ENCODE measurements at places on chromosomes 16 and 17. TPM values are rescaled to one million over a fixed set of nuclear protein-coding genes. Genes with fewer than 3 reads are reported as not detected.
A peak's percentile ranks its signal among the peaks of the same experiment; 100 is the strongest.

DNA sequence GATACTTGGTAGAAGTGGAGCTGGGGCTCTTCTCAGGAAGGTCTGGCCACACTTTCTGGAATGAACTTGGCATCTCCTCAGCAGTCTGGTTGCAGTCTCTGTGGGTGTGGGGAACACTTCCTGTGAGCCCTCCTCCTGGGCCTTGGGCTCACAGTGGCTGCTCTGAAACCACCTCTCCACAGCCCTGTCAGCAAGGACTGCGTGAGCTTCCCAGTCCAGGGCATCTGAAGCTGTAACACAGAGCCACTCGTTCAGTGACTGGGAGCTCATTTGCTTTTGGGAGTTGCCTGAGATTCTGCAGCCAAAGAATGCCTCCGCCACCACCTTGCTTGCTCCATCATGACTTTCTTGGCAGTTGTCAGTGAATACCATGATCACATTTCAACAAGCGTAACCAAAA is 60.0 kb downstream of the CLEC16A start:
- H3K27ac ChIP-seq, result no peak overlapping the region
- H3K4me3 ChIP-seq, result no peak overlapping the region
- H3K36me3 ChIP-seq, result peaks cover 39% of the 10 kb centered on the region
- peaks cover 46% of the 10 kb centered on the region for H3K4me1 ChIP-seq
- H3K27me3 ChIP-seq, result no peaks in the 10 kb centered on the region

DNA sequence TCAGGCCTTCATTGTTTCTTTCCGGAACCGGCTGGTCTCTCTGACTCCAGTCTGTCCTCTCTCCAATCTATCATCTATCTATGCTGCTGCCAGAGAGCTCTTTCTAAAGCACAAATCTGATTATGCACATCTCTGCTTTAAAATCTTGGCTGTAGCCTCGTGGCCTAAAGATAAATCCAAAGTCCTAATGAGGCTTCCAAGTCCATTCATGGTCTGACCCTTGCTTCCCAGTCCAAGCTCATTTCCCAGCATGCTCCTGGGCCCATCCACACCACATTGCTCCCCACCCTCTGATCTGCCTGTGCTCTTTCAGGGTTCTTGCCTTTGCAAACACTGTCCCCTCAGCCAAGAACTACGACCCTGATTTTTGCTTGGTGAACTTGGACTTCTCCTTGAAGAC is 21.5 kb upstream of the PHB1 start:
- H3K4me3 ChIP-seq, result no peak overlapping the region
- H3K27ac ChIP-seq, result no peak overlapping the region
- H3K36me3 ChIP-seq, result no peaks in the 10 kb centered on the region
- H3K27me3 ChIP-seq, result peaks cover 41% of the 10 kb centered on the region
- DNase-seq, result no peak
- H3K4me1 ChIP-seq, result no peaks in the 10 kb centered on the region

GRCh38 chr17:49132317-49132698 is 261 bp upstream of the B4GALNT2 start:
- no peak for DNase-seq
- H3K4me3 ChIP-seq, result no peak overlapping the region
- H3K27ac ChIP-seq, result no peak overlapping the region
- H3K27me3 ChIP-seq, result peaks cover 75% of the 10 kb centered on the region
- peaks cover 6% of the 10 kb centered on the region for H3K4me1 ChIP-seq
- H3K36me3 ChIP-seq, result no peaks in the 10 kb centered on the region

DNA sequence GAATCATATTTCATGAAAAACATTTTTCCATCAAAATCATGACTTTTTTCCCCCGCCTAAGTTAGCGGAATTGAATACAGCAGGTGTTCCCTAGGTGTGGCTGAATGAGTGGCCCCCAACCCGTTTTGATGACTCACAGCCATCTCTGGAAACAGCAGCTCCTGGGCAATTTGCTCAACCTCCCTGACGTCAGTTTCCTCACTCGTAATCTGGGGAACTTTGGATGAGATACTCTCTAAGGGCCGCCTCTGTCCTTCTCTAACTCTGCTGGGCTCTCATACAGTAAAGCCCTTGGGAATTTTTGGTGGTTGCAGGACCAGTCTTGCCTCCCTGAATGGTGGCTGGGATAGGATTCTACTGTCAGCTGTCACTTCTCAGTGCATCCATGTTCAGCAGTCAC is 11.6 kb upstream of the NTN1 start:
- no peak overlapping the region for H3K27ac ChIP-seq
- no peaks in the 10 kb centered on the region for H3K4me1 ChIP-seq
- peaks cover 2% of the 10 kb centered on the region for H3K36me3 ChIP-seq

DNA sequence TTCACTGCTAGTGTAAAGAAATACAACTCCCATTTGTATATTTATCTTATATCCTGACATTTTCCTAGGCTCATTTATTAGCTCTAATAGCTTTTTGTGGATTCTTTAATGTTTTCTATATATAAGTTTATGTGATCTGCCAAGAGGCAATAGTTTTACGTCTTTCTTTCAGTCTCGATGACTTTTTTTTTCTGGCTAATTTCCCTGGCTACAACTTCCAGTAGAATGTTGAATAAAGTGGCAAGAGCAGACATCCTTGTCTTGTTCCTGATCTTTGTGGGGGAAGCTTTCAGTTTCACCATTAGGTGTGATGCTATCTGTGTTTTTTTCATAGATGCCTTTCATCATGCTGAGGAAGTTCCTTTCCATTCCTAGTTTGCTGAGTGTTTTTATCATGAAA is 43.9 kb upstream of the ABCA3 start:
- H3K27me3 ChIP-seq, result peaks cover 12% of the 10 kb centered on the region
- peaks cover 5% of the 10 kb centered on the region for H3K4me1 ChIP-seq
- no peak overlapping the region for H3K4me3 ChIP-seq
- H3K36me3 ChIP-seq, result no peaks in the 10 kb centered on the region
- no peak for DNase-seq

- no peaks in the 10 kb centered on the region for H3K36me3 ChIP-seq
- peaks cover 7% of the 10 kb centered on the region for H3K27me3 ChIP-seq
- no peak for DNase-seq
- no peak overlapping the region for H3K27ac ChIP-seq
Observed at GRCh38 chr17:33014751-33015150, 23.1 kb downstream of the SPACA3 start.

DNA sequence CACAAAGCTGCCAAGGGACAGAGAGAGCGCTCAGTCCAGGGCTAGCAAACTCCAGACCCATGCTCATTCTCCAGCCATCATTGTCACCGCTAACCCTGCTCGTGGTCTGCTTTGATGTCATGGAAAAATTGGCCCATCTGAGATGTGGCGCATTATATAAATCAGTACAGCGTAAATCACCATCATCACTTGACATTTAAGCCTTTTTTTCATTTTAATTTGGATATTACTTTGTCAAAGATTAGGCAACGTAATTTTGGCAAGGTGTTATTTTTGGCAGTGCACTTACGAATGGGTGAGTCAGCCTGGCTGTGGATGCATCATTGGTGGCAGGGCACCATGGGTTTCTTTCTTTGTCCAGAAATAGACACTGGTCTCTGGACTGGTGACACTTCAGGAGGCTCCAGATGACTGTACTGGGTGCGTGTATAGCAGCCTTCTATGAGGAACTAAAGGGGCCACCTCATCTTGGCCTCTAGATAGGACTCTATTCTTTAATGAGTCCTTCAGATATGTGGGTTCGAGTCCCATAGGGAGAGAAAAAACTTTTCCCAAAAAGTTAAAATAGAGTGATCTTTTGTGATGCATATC is 166.3 kb downstream of the MSI2 start:
- no peak overlapping the region for H3K27ac ChIP-seq
- H3K4me3 ChIP-seq, result no peak overlapping the region
- peaks cover 51% of the 10 kb centered on the region for H3K4me1 ChIP-seq
- H3K36me3 ChIP-seq, result peaks cover 28% of the 10 kb centered on the region

DNA sequence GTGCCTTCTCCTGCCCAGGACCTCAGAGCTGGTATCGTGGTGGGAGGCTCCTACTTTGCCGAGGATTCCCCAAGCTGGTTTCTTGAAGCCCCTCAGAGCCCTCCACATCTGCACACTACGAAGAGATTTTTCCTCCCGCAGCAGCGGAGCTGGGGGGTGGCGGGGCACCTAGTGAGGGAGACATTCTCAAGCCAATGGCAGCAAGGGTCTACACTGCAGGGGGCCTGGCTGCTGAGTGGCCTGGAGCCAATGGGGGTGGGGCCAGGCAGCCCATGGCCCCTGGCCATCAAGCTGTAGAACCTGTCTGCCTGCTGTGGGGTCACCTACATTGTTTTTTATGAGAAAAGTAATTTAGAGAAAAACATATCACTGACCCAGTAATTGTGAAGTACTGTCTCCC is 5.0 kb downstream of the SLC26A11 start:
- no peaks in the 10 kb centered on the region for H3K27me3 ChIP-seq
- H3K4me1 ChIP-seq, result no peaks in the 10 kb centered on the region
- no peak for DNase-seq
- H3K4me3 ChIP-seq, result no peak overlapping the region
- no peak overlapping the region for H3K27ac ChIP-seq

- H3K36me3 ChIP-seq, result peaks cover 3% of the 10 kb centered on the region
- no peaks in the 10 kb centered on the region for H3K27me3 ChIP-seq
- no peak overlapping the region for H3K27ac ChIP-seq
- H3K4me3 ChIP-seq, result no peak overlapping the region
- DNase-seq, result no peak
Observed at GRCh38 chr17:28161311-28161710, 118.8 kb downstream of the NLK start.

DNA sequence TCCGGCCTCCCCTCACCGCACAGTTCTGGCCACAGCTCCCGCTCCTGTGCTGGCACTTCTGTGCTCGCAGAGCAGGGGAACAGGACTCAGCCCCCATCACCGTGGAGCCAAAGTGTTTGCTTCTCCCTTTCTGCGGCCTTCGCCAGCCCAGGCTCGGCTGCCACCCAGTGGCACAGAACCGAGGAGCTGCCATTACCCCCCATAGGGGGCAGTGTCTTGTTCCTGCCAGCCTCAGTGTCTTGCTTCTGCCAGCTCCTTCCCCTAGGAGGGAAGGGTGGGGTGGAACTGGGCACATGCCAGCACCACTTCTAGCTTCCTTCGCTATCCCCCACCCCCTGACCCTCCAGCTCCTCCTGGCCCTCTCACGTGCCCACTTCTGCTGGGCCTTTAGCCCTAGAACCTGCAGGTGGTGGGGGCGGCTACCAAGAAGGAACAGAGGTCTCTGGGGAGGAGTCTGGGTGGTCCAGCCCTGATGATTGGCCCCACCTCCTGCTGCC is 645 bp upstream of the ELMO3 start:
- no peak overlapping the region for H3K4me3 ChIP-seq
- DNase-seq, result no peak
- H3K27ac ChIP-seq, result no peak overlapping the region
- H3K4me1 ChIP-seq, result peaks cover 31% of the 10 kb centered on the region

GRCh38 chr17:79785900-79786810 is 8.2 kb downstream of the CBX2 start:
- no peaks in the 10 kb centered on the region for H3K36me3 ChIP-seq
- no peak overlapping the region for H3K4me3 ChIP-seq
- peaks cover 24% of the 10 kb centered on the region for H3K27me3 ChIP-seq
- DNase-seq, result no peak

DNA sequence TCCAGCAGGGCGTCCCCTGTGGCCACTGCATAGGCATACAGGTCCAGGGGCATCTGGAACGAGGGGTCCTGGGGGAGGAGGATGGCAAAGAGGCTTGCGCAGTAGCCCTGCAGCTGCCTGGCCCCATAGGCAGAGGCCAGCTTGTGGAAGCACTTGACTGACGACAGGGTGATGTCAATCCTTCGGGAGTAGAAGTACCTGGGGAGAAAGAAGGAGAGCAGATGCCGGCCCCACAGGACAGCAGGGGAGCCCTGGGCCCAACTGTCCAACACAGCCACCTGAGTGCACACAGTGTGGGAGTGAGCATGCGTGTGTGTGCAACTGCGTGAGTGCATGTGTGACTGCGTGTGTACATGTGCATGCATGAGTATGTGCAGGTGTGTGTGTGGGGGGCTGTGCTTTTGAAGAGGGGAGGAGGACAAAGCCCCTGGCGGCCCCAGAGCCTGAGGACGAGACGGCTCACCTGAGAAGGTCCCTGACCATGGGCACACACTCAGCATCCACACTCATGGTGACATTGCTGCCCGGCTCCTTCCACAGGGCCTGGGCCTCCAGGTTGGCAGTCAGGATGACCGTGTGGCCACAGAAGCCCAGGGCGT is 7.1 kb downstream of the LGALS3BP start:
- H3K27me3 ChIP-seq, result peaks cover 2% of the 10 kb centered on the region
- peaks cover 18% of the 10 kb centered on the region for H3K36me3 ChIP-seq
- H3K4me3 ChIP-seq, result no peak overlapping the region
- no peak for DNase-seq
- peaks cover 14% of the 10 kb centered on the region for H3K4me1 ChIP-seq

- no peak for DNase-seq
- H3K4me3 ChIP-seq, result no peak overlapping the region
- H3K27ac ChIP-seq, result no peak overlapping the region
- H3K36me3 ChIP-seq, result peaks cover 22% of the 10 kb centered on the region
Observed at GRCh38 chr17:1861391-1862010, 31.7 kb downstream of the RPA1 start.

DNA sequence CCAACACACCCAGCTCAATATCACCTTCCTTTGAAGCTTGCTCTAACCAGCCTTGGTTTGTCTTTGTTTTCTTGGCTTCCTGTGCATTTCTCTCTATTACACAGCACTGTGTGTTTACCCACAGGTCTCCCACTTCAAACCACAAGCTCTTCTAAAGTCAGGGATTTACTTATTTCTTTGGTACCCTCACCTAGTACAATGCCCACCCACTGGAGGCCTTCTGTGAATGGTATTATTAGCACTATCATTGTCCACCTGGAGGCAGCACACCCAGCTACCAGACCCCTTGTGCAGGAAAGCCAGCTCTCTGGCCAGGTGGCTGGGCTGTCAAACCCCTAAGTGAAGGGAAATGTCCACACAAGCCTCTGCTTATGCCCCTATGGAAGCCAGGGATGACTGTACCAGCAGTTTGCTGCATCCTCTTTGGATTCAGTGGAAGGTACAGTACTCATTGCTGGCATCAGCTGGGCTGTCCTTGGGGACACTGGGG is 9.4 kb upstream of the TOP2A start:
- DNase-seq, result no peak
- H3K4me1 ChIP-seq, result peaks cover 35% of the 10 kb centered on the region

DNA sequence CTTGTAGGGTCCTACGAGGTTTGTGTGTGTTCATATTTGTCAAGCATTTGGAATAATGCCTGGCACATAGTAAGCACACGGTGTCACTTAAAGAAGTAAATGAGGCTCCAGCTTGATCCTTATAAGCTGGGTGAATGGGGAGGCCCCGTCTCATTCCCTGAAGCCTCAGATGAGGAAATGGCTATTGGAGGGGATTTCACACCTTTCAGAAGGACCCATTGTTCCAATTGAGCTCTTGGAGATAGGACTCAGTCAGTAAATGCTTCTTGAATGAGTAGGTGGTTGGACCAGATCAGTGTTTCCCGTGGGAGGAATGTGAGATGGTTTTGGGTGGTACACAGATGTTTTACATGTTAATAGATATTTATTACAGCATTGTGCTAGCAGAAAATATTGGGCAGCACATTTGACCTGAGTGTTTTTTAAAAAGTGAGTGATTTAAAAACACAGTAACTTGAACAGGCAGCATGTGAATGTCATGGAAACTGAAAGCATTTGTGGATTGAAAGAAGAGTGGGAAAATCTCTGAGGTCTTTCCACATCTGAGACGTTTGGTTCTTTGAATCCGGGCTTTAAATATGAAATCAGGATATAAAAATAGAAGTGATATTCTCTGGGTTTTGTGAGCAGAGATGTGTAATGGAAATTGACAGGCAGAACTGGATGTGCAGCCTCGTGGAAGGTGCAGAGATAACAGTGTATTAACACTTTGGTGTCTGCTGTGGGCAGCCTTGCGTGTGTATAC is 36.4 kb upstream of the ARHGAP17 start:
- DNase-seq, result no peak
- peaks cover 62% of the 10 kb centered on the region for H3K4me1 ChIP-seq
- no peaks in the 10 kb centered on the region for H3K36me3 ChIP-seq
- peak overlapping the region; percentile 90 for H3K27ac ChIP-seq

LCAT gene
- total RNA-seq, result 12.7 TPM

PRSS53 gene
- total RNA-seq, result 3.1 TPM

KRTAP4-4 gene
- total RNA-seq, result not detected

FGF11 gene
- total RNA-seq, result 6.4 TPM

CCL2 gene
- 0.65 TPM for total RNA-seq

LDHD gene
- 0.26 TPM for total RNA-seq

TVP23A gene
- total RNA-seq, result not detected
